ENCODE measurements at places on chromosomes 4 and X.

DNA sequence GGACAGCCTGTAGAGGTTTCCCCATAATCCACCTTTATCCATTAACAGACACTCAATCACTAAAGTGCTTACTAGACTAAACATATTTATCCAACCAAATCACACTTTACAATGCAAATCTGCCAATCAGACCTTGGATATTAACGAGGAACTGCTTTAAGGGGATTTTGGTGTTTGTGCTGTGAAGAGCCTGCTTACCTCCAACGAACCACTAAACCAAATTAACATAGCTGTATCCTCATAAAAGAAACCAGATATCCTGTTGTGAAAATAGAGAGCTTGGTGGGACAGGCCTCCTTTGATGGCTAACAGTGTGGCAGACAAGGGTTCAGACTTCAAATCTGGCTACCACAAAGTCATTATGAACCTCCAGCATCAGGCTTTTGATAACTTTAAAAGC is 252.6 kb upstream of the HAND2 start:
- no peak for DNase-seq

DNA sequence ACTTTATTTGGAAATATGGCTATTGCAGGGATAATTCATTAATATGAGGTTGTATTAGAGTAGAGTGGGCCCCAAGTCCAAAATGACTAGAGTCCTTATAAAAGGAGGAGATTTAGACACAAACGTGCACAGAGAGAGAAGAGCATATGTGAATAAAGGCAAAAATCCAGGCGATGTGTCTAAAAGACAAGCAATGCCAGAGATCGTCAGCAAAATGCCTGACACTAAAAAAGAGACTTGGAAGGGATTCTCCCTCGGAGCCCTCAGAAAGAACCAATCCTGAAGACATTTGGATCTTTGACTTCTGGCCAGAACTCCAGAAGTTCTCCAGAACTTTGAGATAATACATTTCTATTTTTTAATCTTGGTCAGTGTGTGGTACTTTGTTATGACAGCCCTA is 472.1 kb downstream of the NLGN4X start:
- no peak for DNase-seq

DNA sequence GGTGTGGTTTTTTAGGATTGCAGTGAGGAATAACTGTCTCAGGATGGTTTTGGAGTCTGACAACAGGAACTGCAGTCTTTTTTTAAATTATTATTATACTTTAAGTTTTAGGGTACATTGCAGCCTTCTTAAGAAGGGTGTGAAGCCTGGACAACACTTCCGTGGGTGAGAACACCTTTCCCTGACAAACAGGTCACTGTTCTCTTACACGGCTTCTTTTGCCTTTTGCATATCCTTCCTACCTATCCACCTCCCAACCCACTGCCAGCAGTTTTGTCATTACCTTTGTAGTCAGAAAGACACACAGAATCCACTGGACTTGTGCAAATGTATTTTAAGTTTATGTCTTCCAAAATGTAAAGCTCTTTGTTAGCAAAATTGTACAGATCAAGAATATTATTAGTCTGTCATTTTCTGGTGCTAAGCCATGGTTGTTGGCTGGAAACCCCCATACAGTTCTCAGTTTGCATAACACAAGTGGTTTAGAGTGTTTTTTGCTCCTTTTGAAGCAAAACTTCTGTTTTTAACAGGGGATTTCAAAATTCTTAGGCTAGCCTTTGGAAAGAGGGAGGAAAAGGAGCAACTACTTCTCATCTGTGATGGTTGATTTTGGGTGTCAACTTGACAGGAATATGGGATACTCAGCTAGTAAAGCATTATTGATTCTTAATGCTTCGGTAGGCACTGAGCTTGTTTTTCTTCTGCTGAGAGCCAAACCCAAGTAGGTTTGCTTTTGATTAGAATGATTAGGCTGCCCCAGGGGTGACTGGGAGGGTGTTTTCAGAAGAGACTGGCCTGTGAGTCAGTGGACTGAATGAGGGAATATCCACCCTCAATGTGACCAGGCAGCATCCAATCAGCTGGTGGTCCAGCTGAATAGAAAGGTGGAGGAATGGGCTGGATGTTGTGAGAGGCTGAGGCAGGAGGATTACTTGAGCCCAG is 29.4 kb upstream of the KLHL2 start:
- DNase-seq: peak; percentile 45

DNA sequence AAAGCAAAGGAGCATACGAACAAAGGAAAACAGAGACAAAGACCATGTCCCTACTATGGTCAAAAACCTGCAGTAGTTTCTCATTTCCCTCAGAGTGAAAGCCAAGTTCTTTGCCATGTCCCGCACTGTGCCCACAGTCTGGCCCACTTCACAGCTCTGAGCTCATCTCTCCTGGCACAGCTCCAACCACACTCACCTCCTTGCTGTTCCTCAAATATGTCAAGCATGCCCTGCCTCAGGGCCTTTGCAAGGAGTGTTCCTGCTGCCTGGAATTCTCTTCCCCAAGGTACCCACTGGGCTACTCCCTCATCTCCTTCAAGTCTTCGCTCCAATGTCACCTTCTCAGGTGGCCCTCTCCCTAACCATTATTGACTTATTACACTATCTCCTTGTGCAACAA is 72.1 kb downstream of the COX18 start:
- no peak for DNase-seq

DNA sequence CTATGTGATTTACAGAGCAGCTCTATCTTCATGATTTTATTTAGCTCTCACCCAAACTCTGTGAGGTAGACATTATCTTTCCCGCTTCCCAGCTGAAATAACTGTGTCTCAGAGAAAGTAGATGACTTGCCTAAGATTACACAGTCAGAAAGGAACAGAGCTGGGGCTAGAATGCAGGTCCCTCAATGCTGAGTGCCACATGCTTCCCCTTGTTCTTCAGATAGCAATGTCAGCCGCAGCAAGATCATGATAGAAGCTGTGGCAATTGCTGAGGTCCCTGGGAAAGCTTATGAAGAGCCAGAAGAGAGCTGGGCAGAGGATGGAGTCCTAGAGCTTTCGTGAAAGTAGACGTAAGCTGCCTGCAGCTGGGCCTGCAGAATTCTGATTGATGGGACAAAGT is 11.1 kb upstream of the GABRE start:
- no peak for DNase-seq

DNA sequence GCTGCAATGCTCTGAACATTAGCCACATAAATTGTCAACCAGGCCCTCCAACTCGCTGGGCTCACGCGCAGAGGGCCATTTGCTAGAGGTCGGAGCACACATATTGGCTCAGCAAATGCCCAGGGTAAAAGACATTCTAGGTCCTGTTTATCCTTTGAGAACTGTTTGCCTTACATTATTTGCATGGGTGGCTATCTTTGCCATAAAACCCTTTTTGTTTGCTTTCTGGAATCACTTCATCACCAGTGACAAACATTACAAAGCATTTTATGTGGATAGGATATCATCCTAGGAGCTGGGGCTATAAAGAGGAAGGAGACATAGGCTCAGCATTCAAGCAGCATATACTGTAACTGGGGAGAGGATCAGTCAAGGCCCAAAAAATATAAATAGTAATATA is 149.2 kb upstream of the RAI2 start:
- DNase-seq: no peak

DNA sequence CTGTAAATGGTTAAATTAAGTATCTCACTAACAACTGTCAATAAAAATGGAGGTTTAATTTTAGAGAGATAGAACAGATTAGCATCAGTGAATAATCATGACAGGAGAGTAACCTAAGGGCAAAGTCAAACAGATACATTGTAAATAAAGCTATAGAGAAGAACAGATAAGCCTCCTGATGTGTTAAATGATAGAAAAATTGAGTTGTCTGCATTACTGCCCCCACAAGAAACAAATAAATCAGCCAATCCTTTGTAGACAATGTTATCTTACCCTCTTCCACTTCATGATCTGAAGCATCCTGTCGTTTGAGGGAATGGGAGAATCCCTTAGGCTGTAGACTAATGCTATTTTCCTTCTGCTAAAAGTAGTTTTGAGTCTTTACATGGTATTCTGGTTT is 147.8 kb downstream of the PCDH18 start:
- DNase-seq: no peak

GRCh38 chrX:100913111-100913510 is 15.6 kb downstream of the XKRX start:
- no peak for DNase-seq

- peak; percentile 65 for DNase-seq
Observed at GRCh38 chr4:35934320-35934981, 309.9 kb downstream of the ARAP2 start.

DNA sequence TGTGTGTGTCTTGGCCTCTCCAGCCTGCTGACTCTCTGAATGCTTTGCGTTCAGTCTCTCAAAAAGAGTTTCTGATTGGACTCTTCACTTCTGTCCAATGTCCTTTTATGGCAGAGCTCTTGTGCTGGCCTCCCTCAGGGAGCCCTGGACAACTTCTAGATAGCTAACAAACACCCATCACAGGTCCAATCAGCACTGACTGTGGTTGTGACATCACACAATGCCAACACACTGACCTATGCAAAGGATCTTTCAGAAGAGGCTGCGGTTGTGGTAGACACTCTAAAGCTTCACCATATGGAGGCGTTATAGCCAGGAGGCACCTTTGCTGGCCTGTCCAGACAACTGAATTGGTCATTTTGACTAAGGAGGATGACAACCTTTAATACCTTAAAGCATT is 53.8 kb upstream of the LSM6 start:
- no peak for DNase-seq

DNA sequence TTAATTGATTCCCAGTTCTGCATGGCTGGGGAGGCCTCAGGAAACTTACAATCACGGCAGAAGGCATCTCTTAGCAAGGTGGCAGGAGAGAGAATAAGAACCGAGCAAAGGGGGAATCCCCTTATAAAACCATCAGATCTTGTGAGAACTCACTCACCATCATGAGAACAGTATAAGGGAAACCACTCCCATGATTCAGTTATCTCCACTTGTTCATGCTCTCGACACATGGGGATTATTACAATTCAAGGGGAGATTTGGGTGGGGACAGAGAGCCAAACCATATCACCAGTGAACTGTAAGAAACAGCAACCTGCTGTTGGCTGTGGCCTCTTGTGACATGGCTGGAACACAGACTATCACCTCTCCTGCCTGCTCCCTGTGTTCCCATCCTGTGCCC is 7.1 kb upstream of the CYTL1 start:
- DNase-seq: no peak

DNA sequence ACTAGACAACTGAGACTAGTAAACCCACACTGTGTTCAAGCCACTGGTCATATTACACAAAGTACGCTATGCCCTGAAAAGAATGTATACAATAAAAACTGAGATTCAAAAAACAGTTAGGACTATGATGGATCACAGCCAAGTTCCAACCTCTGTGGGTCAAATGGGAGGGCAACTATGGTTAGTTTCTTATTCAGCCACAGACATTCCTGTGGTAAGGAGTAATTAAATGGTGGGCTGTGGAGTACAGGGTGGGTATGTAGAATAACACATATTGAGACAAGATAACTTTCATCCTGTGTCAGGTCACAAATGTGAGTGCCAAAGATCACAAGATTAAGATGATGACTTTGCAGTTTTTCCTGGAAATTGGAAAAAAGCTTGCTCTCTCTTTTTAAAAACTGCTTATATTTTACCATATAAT is 167.2 kb downstream of the NPNT start:
- no peak for DNase-seq

DNA sequence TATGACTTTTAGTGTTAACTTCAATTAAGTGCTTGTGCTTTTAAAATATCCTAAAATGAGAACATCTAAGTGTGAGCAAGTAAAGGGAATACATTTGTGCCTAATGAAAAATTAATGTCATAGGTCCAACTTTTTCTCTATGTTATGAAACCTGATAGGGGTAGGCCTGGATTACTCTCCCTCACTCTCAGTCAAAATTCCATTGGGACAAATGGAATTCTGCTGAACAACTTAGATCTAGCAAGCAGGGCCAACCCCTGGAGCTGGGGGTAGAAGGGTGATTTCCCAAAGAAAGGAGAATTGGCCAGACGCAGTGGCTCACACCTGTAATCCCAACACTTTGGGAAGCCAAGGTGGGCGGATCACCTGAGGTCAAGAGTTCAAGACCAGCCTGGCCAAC is 67.4 kb downstream of the EDNRA start:
- DNase-seq: no peak

GRCh38 chr4:88422403-88422802 is 34.5 kb upstream of the HERC5 start:
- DNase-seq: no peak

DNA sequence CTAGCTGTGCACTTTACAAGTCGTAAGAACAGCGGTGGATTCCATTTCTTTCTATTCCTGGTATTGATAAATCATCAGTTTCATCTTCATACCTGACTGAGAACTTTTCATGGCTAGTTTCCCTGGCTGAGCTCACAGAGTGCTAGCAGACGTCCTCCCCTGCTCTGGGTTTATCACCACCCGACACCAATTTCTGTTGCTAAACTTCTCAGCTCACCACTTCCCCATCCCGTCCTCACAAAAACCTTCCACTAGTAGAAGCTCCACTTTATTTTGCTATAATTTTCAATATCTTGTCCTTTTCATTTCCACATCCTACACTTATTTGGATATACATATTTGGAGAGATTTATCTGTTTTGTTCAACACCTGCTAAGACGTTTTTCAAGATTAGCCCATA is 869.4 kb upstream of the FRG1 start:
- DNase-seq: no peak

Data from suppressor macrophage treated with lipopolysaccharide for 1 hour (primary cell).